HFFc6 (cell line): ENCODE measurements at places on chromosomes 5 and 9. TPM values are rescaled to one million over a fixed set of nuclear protein-coding genes. Genes with fewer than 3 reads are reported as not detected.

GRCh38 chr9:108441251-108441650 is 414.5 kb downstream of the ACTL7B start:
- no peak for DNase-seq

GRCh38 chr5:112119969-112120368 is 299.1 kb downstream of the EPB41L4A start:
- DNase-seq: no peak

JAKMIP2 gene
- not detected in 2 replicates for total RNA-seq

DNA sequence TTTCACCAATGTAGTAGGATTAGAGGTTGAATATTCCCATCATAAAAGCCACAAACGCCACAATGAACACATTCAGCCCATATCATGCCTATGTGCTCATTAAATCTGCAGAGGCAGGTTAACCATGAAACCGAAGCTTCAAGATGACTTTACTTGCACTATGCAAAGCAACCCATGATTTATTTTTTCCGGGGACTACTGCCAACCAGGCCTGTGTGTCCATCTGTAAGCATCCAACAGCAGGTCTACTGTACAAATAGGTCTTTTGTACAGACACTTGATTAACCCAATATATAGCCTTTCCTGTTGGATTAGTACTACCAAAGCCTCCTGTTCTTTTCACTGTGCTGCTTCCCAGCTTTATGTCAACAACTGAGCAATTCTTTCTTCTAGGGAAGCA is 104.9 kb upstream of the CDH10 start:
- no peak for DNase-seq

DNA sequence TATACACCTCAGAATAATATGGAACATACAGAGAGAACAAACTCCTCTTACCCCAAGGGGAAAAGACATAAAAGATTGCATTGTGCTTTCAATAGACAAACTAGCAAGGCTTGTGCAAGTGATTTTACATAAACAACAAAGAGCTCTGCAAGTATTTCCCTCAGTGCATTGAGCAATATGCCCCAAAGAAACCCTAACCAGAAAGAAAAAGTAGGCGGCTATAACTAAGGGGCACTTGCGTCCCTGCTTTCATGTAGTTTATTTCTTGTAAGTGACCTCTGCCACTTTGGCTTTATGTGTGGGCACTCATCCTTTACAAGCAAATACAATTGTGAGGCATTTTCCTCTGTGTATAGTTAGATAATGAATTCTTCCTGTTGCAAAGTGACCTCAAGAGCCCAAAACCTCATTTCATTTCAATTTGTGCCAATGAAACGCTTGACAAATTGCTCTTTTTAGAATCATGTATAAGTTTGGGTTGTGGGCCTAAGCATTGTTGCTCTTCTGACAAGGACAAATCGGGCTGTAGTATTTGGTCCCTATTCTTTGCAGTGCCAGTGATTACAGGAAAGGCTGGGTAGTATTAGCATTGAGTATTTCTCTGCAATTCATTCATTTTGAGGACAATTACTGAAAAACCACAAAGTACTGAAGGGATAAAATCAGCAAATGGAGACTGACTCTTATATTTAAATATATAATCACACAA is 282.2 kb downstream of the DTWD2 start:
- DNase-seq: no peak

FCHO2 gene
- 19.4 to 23.9 TPM (median 21.4 TPM) in 3 replicates for total RNA-seq

CBY3 gene
- not detected in 3 replicates for total RNA-seq

DNA sequence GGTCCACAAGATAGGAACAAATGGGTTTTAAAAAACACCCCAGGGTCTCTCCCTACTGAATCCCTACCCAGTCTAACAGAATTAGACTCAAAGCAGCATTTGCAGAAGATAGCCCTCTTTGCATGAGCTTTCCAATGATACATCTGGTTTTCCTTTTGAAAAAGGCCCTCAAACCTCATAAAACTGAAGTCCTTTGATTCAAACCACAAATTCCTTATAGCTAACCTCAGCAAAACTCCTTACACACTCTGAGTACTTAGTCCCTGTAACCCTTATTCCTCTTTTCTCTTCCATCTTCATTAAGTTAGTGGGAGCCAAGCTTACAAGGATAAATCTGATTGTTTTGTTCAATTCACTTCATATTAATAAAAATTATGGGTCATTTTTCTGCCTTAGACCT is 90.5 kb upstream of the TNC start:
- DNase-seq: peak; percentile 84

DNA sequence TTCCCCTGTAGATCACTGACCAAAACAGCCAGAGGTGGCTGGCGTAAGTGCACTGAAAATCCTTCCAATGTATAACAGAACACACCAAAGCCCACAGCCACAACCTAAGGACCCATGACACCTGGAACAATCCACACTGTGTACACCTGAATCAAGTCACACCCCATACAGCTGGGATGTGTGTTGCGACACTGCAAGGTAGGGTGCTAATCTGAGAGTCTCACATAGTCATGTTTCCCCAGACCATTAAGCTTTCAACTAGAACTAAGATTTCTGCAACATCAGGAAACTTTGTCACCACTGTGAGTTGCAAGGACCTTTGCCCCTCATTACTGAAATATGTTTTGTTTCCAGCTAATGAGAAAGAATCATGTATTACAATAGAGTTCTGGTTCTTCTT is 59.4 kb downstream of the MED27 start:
- no peak for DNase-seq

DNA sequence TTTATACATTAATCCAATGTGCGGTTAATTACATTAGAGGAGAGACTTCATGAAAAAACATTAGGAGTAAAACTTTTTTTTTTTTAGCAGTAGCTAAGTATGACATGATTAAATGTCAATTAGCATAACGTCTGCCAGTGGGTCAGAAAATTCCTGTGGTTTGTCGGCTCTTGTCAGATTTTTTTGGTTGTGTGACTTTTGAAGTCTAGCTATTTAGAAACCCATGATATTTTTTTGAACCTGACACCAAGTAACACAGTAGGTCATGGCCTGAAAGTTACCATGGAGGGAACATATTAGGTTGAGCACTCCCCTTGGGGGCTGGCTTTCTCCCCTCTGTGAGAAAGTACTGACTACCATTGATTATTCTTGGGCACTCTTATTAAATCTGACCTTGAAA is 84.8 kb upstream of the ALDH1A1 start:
- DNase-seq: no peak

GRCh38 chr5:150407096-150407720 is 5.5 kb downstream of the CD74 start:
- no peak for DNase-seq

DNA sequence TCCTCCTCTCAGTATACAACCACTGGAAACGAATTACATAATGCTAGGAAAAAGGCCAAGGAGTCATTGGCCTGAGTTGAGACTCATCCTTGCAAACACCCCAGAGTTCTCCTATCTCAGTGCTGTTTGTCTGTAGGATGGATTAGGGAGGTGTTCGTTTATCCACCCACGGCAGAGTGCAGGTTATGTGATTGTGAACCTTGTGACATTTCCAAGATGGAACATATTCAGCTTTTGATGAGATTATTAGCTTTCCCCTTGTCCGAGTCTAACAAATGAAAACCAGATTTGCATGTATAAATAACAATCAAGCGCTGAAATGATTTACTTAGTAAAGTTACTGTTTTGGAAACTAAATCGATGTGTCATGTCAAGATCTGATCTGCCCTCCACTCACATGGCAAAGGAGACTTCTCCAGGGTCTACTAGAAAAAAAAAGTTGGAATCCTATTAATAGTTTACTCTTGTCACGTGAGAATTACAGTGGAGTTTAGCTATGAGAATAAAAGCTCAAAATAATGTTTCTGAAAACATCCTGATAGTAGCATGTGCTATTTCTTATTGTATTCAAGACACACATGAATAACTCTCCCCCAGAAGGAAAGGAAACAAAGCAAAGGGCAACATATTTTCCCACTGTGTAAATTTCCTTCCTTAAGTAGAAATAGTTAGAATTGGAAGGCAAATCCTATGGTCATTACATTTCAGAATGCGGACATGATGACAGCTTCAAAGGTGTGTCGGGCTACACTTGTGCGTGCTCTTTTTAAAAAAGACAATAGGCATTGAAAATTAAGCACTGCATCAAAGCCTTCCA is 600.4 kb downstream of the EBF1 start:
- no peak for DNase-seq

GRCh38 chr9:91995000-91995655 is 45.1 kb upstream of the ROR2 start:
- DNase-seq: no peak

RABGAP1 gene
- 38.4 to 39.3 TPM (median 38.5 TPM) in 3 replicates for total RNA-seq

DNA sequence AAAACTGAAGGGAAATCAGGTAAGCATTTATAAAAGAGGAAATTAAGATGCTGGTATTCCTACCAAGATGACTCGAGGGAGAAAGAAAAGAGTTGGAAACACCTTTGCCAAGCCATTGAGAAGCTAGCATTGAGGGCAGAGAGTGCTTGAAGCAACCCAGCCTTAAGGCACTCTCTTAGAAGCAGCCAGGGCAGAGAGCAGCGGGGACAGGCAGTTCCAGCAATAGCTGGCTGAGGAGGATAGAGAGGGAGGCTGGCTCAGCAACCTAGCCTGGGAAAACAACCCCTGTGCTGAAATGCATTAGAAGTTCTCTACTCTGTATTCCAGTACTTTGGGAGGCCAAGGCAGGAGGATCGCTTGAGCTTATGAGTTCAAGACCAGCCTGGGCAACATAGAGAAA is 40.3 kb upstream of the HSPA9 start:
- no peak for DNase-seq

- DNase-seq: no peak
Observed at GRCh38 chr5:170235876-170236864, 3.4 kb downstream of the C5orf58 start.

DNA sequence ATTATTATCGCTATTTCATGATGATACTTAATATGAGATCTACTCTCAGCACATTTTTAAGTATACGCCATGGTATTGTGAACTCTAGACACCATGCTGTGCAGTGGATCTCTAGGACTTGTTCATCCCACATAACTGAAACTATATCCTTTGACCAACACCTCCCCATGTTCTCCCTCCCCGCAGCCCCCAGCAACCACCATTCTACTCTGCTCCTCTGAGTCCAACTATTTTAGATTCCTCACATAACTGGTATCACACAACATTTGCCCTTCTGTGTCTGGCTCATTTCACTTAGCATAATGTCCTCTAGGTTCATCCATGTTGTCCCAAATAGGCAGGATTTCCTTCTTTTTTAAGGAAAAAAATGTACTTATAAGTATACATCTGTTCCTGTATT is 6.6 kb upstream of the TBC1D2 start:
- no peak for DNase-seq

UGT3A1 gene
- total RNA-seq: not detected in 3 replicates

DELE1 gene
- 44.5 to 55.1 TPM (median 47.6 TPM) in 3 replicates for total RNA-seq

- DNase-seq: no peak
Observed at GRCh38 chr5:149302641-149303040, 31.0 kb downstream of the AFAP1L1 start.
